Head of caudate nucleus (tissue), 42 donors: ENCODE measurements at places on chromosomes 1 and 21.
A peak's percentile ranks its signal among the peaks of the same experiment; 100 is the strongest.

DNA sequence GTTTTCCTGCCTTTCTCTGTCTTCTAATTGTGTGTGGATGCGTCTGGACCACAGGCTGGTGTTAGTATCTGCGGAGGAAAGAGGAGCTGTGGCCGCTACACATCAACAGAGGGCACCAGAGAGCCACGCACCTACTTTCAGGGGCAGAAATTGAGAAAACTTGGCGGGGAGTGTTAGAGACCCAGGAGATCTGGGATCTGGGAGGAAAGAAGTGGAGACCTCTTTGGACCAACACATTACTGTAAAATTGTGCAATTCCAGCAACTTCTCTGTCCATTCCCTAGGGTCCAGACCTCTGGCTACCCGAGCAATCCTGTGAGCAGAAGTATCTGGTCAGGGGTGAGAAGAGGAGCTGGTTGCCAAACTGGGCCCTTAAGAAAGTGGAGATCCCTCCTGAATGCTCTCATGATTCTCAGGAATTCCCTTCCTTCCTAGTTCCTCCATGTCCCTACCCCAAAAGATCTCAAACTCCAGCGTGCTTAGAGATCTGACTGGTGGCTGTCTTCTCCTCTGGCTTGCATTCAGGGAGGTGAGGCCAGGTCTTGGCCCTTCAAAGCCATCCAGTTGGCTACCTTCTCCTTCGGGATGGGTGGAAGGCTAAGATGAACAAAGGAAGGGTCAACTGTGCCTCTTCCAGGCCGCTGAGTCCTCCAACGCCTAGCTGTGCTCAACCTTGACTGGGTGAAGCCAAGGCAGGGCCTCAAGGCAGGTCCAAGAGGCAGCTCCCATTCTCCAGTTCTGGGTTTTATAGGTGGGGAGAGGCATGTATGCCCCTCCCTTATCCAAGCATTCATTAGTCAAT is 1.2 kb upstream of the KIRREL1 start:
- DNase-seq: peak; percentile 52

GRCh38 chr1:241964550-241965282 is 7.1 kb downstream of the BECN2 start:
- DNase-seq: no peak

DNA sequence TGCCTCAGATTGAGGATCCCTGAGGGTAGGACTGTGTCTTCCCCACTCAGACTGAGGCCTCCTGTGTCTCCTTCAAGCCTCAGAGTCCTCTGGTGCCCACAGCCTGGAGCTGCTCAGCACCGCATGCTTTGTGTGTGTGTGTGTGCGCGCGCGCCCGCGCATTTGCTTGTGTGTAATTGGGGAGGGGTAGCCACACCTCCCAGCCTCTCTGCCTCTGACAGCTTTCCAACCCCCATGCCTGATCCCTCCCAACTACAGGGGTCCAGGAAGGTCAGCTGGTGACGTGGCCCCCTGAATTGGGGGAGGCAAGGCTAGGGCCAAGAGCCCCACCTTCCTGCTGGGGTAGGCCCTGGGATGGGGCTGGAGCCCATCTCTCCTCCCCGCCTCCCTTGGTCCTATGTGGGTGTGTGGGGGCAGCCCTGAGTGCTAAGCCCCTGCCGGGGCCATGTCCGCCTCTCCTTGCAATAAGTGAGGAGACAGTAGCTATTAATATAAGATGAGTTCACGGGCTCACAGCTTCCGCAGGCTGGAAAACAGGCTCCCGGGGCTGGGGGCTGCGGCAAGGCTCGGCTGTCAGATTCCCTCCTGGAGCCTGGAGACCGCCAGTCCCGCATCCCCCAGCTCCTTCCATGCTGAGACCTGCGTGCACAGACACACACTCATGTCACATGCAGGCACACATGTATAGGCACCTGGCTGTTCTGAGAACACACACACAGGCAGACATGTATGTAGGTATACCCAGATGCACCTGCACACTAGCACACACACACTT is 7.0 kb downstream of the GPR3 start:
- DNase-seq: no peak

DNA sequence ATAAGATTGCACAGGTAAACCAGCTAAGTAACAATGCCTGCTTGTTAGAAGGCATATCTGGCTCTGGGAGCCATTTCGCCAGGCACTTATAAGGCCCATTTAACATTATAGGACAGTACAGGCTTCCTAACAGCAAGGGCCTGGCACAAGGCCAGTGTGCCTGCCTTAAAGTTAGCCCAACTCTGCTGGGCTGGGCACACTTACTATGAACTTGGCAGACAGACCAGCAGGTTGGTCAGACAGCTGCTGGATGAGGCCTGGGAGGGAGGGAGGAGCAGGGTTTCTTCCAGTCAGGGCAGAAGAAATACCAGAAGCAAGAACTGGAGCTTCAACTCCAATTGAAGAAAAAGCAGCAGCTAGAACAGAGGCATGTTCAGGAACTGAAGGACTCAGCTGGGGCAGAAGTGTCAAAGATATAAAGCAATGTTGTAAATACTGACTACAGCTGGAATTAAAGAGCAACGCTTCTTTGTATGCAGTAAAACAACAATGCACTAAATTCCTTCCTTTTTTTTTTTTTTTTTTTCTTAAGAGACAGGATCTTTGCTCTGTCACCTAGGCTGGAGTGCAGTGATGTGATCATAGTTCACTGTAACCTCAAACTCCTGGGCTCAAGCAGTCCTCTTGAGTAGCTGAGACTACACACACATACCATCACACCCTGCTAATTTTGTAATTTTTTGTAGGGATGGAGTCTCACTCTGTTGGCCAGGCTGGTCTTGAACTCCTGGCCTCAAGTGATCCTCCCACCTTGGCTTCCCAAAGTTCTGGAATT is 4.9 kb downstream of the CACHD1 start:
- DNase-seq: no peak

DNA sequence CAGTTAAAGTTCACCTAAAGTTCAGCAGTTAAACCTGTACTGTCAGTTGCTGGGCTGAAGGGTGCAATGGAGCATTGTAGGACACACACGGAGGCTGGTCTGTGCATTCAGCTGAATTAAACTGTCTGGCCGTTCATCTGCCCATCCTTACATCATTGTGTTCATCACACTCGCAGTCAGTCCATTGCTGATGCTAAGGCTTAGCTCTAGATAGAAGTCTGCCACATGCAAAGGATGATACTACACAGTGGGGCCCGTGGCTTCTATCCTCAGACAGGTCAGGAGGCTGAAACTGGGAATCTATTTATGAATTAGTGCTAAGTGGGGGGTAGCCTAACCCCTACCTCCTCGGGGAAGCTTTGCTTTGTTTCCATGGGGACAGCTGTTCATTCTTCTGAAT is 60.4 kb downstream of the CNIH3 start:
- DNase-seq: no peak

GRCh38 chr1:23556635-23557470 is 2.4 kb downstream of the ID3 start:
- DNase-seq: no peak

- no peak for DNase-seq
Observed at GRCh38 chr1:27632387-27633297, 2.3 kb downstream of the FGR start.
